Right atrium auricular region (tissue), 2 donors: ENCODE measurements at places on chromosomes 4 and X. TPM values are rescaled to one million over a fixed set of nuclear protein-coding genes. Genes with fewer than 3 reads are reported as not detected.

DNA sequence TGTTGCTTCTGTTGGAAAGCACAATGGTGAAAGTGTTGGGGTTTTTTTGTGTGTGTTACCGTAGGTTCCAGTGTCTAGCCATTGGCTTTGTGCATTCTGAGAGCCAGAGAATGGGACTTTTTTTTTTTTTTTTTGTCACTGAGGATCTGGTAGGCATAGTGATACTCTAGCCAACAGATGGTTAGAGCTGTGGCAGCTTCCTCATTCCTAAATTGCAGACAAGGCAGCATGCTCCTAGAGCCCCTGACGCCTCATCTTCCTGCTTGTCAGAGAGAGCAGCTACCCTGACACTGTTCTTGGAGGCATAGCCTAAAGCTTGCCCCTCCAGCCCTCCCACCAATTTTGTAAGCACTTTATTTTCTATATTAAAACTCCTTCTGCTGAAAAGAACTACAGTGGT lies 27.0 kb downstream of the ARHGEF9 start:
- no peak overlapping the region for H3K4me3 ChIP-seq
- H3K4me1 ChIP-seq, result no peaks in the 10 kb centered on the region
- no peaks in the 10 kb centered on the region for H3K27me3 ChIP-seq

DNA sequence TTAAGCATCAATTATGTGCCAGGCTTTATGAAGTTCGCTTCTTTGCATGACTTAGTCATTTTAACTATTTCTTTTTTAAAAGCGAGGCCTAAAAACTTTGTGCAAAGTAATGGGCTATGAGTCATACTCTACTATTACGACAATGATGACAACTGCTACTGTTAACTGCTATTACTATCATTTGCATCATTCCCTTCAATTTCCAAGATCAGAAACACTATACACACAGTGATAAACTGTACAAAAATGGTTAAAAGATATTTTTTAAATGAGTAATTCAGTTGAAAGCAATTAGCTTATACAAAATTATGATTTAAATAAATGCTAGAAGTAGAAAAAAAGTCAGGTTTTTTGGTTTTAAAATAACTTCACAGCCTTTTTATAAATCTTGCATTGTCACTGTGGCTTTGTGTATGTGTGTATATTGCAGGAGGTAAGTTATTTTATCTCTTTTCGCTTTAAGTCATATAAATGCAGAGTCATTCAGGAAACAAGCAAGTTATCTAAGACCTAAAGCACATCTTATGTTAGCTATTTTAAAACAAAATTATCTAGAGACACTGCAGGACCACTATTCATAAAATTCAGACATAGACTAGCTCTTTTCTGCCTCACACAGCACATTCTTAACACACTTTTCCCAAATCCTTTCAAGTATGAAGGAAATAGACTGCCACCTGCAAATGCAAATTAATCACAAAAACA lies 18.5 kb upstream of the CXCL3 start:
- H3K36me3 ChIP-seq, result no peaks in the 10 kb centered on the region
- no peak overlapping the region for H3K27ac ChIP-seq
- no peaks in the 10 kb centered on the region for H3K4me1 ChIP-seq

GRCh38 chr4:142846108-142846728 lies at the start of gene INPP4B:
Gene INPP4B (minus strand): TSS chr4:142846301.
- H3K27ac ChIP-seq, result peak within 1 kb of the TSS; percentile 84
- H3K4me1 ChIP-seq, result peaks cover 23% of the 10 kb centered on the region
- H3K4me3 ChIP-seq, result peak within 1 kb of the TSS; percentile 52
- no peak for DNase-seq
- H3K27me3 ChIP-seq, result no peaks in the 10 kb centered on the region

GRCh38 chr4:89422441-89422990 lies 114.9 kb upstream of the GPRIN3 start:
- no peak for DNase-seq
- H3K27ac ChIP-seq, result no peak overlapping the region
- no peaks in the 10 kb centered on the region for H3K36me3 ChIP-seq

- no peaks in the 10 kb centered on the region for H3K4me1 ChIP-seq
- H3K36me3 ChIP-seq, result no peaks in the 10 kb centered on the region
- no peak overlapping the region for H3K4me3 ChIP-seq
- H3K27me3 ChIP-seq, result no peaks in the 10 kb centered on the region
- peak; percentile 60 for DNase-seq
Measured at GRCh38 chr4:111943796-111944203, 201.5 kb upstream of the FAM241A start.

The GLOD5 gene
- not detected for total RNA-seq

The GATA1 gene
- total RNA-seq, result 0.20 TPM
